Activated T-cell treated with anti-CD3 and anti-CD28 coated beads for 4 hours (primary cell): ENCODE measurements at places on chromosomes 12 and 14.

GRCh38 chr14:48792376-48793024 is 793.7 kb downstream of the RPS29 start:
- no peak for DNase-seq

DNA sequence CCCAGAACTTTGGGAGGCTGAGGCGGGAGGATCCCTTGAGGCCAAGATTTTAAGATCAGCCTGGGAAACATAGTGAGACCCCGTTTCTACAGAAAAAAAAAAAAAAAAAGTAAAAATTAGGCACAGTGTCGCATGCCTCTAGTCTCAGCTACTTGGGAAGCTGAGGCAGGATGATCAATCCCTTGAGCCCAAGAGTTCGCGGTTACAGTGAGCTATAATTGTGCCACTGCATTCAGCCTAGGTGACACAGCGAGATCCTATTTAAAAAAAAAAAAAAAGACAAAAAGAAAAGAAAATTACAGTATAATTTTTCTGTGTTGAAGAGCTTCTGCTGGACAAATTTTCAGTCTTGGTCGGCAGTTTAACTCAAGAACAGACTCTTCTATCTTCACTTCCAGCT is 133.9 kb upstream of the FGD4 start:
- no peak for DNase-seq

GRCh38 chr14:101395779-101396178 is 165.5 kb upstream of the DIO3 start:
- no peak for DNase-seq

- DNase-seq = no peak
Measured at GRCh38 chr12:130433411-130433810, 95.7 kb downstream of the PIWIL1 start.

GRCh38 chr14:30283822-30284446 is 275.0 kb upstream of the G2E3 start:
- no peak for DNase-seq

DNA sequence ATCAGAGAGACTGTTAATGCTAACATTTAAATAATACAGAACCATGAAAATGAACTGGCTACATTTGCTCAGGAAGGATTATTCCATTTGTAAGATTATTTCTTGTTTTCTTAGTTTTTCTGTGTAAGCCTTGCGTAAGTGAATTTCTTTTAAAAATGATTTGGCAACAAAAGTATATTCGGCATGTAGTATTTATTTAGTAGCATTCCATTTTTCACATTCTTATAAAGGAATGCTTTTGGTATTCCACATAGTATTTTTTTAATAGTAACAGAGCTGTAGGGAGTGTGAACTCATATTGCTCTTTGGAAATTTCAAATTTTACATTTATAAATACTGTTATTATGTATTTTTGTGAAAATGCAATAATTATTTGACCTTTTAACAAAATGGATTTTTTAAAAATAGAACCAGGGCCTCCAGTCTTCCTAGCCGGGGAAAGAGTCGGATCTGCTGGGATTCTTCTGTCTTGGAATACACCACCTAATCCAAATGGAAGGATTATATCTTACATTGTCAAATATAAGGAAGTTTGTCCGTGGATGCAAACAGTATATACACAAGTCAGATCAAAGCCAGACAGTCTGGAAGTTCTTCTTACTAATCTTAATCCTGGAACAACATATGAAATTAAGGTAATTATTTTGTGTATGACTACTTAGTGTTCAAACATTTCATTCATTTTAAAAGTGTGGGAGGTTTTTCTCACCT is 1.2 kb downstream of the PTPRQ start:
- DNase-seq = no peak

GRCh38 chr14:103568952-103569351 is 6.2 kb downstream of the COA8 start:
- DNase-seq = no peak

GRCh38 chr12:46459861-46460545 is 87.4 kb upstream of the SLC38A2 start:
- DNase-seq = no peak

DNA sequence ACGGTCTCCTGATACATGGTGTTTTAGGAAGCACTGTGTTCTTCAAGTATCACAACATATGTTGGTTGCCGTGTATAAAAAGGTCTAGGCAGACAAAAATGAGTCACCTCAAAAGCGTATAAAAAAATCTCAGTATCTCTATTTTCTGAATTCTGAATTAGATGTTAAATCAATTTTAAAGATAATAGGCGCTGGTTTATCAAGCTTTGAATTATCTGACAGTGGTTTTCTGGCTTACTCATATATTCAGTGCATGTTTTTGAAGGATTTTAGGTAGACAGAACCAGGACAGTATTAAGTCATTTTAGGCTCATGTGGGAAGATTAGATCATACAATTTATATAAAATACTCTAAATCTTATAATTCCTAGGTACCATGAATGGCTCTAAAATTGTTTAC is 110.8 kb downstream of the TMTC2 start:
- no peak for DNase-seq

- DNase-seq = no peak
Measured at GRCh38 chr12:111353603-111354295, 15.1 kb downstream of the PHETA1 start.

GRCh38 chr14:23532658-23533057 is 18.9 kb downstream of the ZFHX2 start:
- DNase-seq = no peak

DNA sequence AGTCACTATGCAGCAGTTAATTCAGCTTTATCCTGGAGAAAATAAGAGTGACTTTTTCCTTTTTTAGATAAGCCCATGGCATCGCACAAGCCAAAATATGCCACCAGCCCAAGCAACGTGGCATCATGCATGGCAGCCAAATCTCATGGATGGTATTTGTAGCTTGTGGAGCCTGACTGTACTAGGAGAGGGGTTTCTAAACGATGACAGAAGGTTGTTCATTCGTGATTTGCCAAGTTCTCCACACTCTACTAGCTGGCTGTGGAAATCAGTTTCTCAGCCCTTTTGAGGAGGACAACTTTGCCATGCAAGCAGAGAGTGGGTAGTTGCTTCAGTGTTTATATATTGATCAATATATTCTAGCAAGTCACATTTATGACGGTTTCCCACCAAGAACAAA is 41.4 kb upstream of the ATXN2 start:
- no peak for DNase-seq
